ENCODE measurements at places on chromosomes 2 and 18.
A peak's percentile ranks its signal among the peaks of the same experiment; 100 is the strongest.

- DNase-seq, result no peak
Observed at GRCh38 chr18:47260120-47260923, 8.9 kb upstream of the SKOR2 start.

- no peak for DNase-seq
Observed at GRCh38 chr2:209556354-209556961, 132.6 kb downstream of the MAP2 start.

DNA sequence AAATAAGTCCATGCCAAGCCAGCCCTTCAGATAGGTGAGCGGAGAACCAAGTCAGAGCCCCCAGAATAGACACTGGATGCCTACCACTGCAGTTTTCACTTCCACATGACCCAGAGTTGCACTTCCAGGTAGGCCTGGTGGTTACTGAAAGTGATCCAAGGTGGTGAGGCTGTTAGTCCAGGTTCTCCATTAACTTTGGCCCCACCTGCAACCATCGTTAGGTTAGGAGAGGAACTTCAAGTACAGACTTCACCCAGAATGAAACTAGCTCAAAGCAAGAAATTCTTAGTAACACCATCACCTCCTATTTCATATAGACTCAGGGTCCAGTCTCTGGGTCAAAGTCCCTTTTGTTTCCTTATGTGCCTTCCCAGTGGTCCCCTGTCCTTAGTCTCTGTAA is 293.1 kb upstream of the ID2 start:
- DNase-seq, result no peak

DNA sequence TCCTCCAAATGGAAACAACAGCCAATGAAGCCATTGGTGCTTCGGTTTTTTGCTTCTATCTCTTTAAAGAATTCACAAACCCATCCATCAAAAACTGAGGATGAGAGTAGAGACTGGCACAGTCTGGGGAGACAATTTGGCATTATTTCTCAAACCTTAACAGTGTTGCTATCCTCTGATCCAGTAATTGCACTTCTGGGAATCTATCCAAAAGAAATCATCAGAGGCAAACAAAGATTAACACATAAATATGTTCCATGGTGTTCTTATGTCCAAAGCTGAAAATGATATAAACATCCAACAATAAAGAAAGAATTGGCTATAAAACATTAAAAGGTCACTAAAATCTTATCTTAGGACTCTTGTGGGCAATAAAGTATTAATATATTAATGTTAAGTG is 35.1 kb downstream of the REEP1 start:
- no peak for DNase-seq

- DNase-seq, result no peak
Observed at GRCh38 chr2:25371253-25372241, 29.8 kb upstream of the DNMT3A start.

DNA sequence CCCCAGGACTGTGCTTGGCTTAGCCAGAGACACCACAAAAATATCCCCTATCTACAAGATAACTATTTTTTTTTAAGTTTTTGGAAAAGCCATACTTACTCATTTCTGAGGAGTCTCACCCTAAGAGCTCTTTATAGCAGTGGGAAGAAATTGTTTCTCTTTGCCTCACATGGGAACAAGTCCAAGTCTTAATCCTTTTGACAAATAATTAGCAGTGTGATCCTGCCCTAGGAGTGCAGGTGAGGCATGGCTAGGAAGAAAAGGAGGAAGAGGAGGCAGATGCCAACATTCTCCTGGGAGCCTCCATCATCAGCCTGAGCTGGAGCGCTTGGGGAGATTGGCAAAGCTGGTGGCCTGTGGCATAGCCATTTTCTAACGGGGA is 115.6 kb downstream of the STPG4 start:
- DNase-seq, result no peak

- DNase-seq, result no peak
Observed at GRCh38 chr18:30982285-30982992, 60.1 kb downstream of the DSC3 start.

GRCh38 chr2:160228141-160228917 is 28.3 kb upstream of the ITGB6 start:
- DNase-seq, result no peak

- DNase-seq, result no peak
Observed at GRCh38 chr2:188204824-188205223, 86.8 kb upstream of the GULP1 start.

- DNase-seq, result no peak
Observed at GRCh38 chr18:64403784-64404503, 255.1 kb upstream of the LINC00305 start.

DNA sequence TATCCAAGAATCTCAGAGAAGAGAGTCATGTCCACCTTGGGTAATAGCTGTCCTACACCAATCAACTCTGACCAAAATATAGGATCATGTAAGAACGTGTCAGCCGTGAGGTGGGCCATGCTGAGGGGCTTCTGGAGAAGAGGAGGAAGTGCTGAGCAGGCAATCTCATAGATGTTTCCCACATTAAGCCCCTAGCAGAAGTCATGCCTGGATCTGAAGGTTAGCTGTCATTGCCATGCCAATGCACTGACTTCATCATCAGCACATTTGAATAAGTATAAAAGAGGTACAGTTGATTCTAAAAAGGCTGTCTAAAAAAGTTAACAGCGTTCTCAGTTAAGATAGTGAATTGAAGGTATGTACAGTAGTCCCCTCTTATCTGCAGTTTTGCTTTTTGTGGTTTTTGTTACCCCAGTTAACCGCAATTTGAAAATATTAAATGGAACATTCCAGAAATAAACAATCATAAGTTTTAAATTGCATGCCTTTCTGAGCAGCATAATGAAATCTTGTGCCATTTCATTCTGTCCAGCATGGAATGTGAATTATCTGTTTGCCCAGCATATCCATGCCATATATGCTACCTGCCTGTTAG is 67.2 kb upstream of the TMEM17 start:
- no peak for DNase-seq

- no peak for DNase-seq
Observed at GRCh38 chr18:2629003-2629402, 26.5 kb upstream of the SMCHD1 start.

- peak; percentile 12 for DNase-seq
Observed at GRCh38 chr2:137964066-137964858, at the start of gene HNMT. Gene HNMT, plus strand, starts transcription at chr2:137964473. Its CDS starts 19 bp downstream, at chr2:137964492.

GRCh38 chr2:127953128-127953718 is 67.5 kb upstream of the AMMECR1L start:
- DNase-seq, result no peak

GRCh38 chr18:43571078-43571689 is 293.9 kb upstream of the SYT4 start:
- DNase-seq, result peak; percentile 51

- DNase-seq, result no peak
Observed at GRCh38 chr2:114424699-114425098, 17.7 kb upstream of the DPP10 start.

DNA sequence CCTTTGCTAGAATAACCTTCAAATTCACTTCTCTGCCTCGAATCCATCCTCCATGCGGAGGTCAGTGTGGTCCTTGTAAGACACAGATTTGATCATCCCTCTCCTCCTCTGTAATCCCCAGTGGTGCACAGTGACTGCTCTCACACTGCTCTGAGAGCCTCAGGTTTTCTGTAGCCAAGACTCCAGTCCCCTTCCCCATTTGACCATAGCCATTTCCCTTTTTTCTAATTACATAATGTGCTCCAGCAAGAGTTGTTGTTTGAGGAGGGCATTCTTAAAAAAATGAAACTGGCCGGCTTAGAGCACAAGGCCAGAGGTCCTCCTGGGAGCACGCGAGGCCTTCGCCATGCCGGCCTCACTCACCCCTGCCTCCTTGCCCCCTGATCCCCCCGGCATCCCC is 34.7 kb upstream of the LPIN1 start:
- DNase-seq, result no peak

DNA sequence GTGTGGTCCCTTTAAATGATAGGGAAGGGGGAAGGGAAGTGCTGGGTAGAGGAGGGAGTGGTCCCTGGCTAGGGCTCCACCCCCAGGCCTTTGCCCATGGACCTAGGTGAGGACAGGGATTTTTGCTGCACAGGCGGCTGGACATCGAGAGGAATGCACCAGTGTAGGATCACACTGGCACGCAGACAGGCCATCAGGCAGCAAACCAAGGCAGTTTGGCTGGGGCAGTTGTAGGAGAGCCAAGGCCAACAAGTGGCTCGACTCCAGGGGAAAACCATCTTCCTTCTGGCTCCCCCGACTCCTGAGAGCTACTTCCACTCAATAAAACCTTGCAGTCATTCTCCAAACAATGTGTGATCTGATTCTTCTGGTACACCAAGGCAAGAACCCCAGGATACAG is 402.0 kb upstream of the LRRTM1 start:
- no peak for DNase-seq

GRCh38 chr2:209614690-209615369 is 156.8 kb upstream of the UNC80 start:
- DNase-seq, result no peak

- no peak for DNase-seq
Observed at GRCh38 chr2:205193836-205194228, 488.5 kb upstream of the NRP2 start.

- no peak for DNase-seq
Observed at GRCh38 chr2:9690252-9690651, 59.5 kb upstream of the YWHAQ start.

DNA sequence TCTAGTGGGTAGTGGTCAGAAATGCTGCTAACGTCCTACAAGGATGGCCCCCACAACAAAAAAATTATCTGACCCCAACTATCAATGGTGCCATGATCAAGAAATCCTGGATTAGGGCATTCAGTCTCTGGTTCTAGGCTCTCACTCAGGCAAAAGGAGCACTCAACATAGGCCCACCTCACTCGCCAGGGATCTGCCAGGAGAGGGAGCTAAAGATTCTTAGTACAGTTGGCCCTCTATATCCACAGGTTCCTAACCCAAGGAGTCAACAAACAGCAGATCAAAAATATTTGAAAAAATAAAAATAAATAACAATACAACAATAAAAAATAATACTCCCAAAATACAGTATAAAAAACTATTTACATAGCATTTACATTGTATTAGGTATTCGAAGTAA is 10.0 kb downstream of the SLC4A5 start:
- DNase-seq, result no peak

DNA sequence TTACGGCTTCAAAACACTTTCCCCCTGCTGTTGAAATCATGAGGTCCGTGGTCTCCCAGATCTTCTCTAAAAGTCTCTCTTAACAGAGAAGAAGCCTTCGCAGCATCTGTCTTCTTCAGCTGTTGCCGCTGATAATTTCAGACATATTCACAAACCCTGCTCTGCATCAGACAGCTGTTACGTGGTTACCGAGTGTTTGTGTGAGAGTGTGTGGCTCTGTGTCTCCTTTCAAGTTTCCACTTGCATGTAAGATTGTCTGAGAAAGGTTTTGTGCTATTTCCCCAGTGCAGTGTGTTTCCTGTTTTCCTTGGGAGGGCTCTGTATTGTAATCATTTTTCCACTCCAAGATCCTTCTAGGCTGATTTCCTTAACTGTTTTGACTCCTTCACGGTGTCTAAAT is 32.8 kb downstream of the MAIP1 start:
- DNase-seq, result no peak

DNA sequence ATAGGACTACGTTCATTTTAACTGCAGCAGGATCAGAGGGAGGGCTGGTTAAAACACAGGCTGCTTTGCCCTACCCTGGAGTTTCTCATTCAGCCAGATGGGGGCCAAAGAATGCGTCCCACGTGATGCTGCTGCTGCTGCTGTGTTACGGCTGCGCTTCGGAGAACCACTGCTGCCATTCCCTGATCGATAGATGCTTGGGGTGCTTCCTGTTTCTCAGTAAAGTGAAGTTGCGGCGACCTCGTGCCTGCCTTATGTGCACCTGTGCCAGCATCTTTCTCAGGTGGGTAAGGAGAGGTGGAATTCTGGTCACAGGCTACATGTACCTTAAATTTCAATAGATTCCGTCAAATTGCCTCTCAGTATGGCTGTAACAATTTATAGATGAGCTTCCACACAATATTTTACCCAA is 24.7 kb upstream of the TOGARAM2 start:
- DNase-seq, result no peak

All from smooth muscle cell of the brain vasculature (primary cell).